ENCODE measurements at places on chromosomes 2 and 18.

DNA sequence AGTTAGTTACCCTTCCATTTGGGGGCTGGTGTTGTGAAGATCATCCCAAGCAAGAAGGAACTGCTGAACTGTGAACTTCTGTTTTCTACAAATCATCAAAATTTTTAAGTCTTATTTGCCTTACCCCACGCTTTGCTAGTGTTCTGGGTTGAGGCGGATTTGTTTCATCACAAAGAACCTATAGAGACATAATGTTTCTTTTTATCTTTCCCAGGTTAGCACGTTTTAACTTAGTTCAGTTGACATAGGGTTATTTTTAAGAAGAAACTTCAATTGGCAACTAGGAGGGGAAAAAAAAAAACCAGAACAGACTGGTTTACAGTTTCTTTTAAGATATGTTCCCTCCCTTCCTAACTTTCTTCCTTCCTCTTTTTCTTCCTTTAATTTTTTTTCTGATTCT is 31.1 kb upstream of the CERS6 start:
- DNase-seq = no peak

GRCh38 chr2:231294116-231294515 is 95.7 kb downstream of the ARMC9 start:
- DNase-seq = no peak

DNA sequence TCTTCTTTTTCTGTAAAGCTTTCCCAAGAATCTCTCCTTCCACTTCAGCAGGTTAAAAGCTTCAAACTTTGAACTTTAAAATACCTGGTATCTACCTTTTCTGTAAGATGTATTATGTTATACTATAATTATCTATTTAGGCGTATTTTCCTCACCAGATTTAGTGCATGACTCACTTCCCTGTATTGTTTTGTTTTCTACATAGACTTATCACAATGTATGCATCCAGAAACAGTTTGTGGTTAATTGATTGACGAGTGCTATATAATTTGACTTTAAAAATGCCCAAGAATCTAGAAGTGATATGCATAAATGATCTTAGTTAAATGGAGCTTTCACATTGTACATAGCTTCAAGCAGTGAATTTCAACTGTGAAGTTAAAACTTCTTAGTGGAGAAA is 473.9 kb upstream of the CDH2 start:
- no peak for DNase-seq

GRCh38 chr2:24830786-24831185 is 37.6 kb downstream of the CENPO start:
- DNase-seq = no peak

GRCh38 chr2:172972005-172972619 is 103.5 kb upstream of the MAP3K20 start:
- DNase-seq = no peak

DNA sequence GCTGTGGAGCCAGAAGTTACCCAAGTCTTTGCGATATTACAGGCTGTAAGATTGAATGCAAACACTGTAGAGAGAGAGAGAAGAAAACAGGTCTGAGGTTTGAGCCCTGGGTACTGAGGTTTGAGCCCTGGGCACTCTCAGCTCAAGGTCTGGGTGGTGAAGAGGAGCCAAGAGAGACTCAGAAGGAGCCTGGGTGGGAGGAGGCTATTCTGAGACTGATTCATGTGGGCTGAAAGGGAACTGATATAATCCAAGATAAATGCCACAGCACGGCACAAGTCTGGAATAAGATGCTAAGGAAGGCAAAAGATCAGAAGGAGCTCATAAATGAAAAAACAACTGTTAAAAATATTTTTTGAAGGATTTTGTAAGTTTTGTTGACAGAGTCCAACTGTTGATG is 407.6 kb upstream of the HS6ST1 start:
- DNase-seq = no peak

DNA sequence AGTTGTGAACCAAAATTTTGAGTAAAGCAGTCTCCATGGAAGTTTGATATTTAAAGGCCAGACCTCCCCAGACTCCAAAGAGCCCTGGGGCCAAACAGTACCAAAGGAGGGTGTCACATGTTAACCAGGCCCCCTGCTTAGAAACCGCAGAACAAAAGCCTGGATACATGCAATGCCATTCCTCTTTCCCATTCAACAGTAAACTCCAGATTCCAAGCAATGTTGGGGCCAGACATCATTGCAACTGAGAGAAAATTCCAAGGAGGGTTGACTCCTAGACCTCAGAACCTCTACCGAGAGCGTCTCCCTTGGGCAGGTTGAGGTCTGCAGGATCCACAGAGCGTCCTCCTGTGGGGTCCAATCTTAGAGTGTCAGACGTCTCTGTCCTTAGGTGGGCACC is 404.4 kb upstream of the SYT4 start:
- DNase-seq = peak; percentile 53

DNA sequence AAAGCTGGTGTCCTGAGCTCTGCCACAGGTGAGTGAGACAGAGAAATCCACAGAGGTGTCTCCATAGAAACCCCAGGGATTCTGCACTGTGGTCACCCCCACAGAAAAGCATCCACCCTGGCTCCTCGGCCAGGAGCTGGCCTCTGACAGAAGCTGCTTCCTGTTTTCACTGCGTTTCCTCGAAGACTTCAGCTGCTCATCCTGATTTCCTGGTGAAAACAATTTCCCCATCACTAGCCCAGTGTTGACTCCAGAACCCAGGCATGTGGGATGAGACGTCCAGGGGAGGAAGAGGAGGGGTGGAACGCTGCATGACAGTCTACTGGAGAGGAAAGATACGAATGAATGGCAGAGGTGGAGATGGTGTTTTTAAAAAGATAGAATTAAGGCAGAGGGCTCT is 60.3 kb upstream of the GPR45 start:
- DNase-seq = no peak

GRCh38 chr18:44979748-44980147 is 299.1 kb downstream of the SETBP1 start:
- DNase-seq = no peak

DNA sequence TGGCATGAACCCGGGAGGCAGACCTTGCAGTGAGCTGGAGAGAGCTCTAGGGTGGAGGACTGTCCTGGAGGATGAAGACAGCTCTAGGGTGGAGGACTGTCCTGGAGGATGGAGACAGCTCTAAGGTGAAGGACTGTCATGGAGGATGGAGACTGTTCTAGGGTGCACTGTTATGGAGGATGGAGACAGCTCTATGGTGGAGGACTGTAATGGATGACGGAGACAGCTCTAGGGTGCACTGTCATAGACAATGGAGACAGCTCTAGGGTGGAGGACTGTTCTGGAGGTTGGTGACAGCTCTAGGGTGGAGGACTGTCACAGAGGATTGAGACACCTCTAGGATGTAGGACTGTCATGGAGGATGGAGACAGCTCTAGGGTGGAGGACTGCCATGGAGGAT is 21.1 kb upstream of the KCNG2 start:
- no peak for DNase-seq

- no peak for DNase-seq
Observed at GRCh38 chr2:121134728-121135127, 150.3 kb downstream of the TFCP2L1 start.

DNA sequence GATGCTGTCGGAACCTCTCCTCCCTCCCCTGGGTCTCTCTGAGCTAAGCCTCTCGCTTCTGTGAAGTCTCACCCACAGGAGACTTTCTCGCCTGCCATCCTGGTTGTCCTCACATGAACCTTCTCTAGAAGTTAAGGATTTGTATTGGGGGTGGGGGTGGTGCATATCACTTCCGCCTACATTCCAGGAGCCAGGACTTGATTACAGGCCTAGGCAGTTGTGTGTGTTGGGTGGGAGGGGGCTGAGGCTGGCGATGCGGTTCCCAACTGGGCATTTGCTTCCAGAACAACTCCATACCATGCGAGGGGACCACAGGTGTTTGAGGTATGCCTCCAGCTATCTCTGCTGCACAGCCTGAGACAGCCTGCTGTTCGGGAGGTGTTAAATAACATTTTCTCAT is 56.8 kb upstream of the MGAT4A start:
- no peak for DNase-seq

- DNase-seq = peak; percentile 88
Observed at GRCh38 chr2:218396688-218397462, 2.8 kb upstream of the CTDSP1 start.

GRCh38 chr2:240405684-240406313 is 29.7 kb upstream of the GPC1 start:
- no peak for DNase-seq

GRCh38 chr2:57981083-57981768 is 65.4 kb upstream of the VRK2 start:
- peak; percentile 88 for DNase-seq

GRCh38 chr2:120568975-120569268 is 166.7 kb upstream of the GLI2 start:
- peak; percentile 50 for DNase-seq

DNA sequence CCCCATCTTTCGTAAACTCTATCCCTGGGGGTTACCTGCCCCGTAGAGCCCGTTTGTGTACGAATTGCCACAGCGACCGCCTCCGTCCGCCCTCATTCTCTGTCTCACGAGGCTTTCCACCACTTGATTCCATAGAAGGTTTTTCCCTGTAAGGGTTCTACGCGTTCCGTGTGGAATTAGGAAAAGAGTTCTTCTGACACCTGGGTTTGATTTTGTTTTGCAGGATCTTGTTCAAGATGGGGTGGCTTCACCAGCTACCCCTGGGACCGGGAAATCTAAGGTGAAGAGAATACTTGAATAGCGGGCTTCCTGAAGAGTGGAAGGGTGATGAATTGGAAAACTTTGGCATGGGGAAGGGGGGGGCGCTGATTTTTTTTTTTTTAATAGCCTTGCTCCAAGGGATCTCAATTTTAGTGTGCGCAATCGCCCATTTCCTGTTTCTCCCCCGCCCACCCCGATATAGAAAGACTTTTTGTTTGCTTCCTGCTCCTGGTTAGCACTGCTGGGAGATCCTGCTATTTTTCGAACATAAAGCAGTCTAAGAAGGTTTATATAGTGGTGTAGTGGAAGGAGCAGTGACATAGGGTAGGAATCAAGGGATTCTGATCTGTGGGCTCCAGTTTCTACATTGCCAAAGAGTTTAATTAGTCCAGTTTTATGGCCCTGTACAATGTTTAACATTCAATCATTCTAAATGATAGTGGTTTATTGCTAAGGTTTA is 564 bp downstream of the GCC2 start:
- DNase-seq = peak; percentile 36

- no peak for DNase-seq
Observed at GRCh38 chr2:151900331-151900730, 72.1 kb upstream of the ARL5A start.

DNA sequence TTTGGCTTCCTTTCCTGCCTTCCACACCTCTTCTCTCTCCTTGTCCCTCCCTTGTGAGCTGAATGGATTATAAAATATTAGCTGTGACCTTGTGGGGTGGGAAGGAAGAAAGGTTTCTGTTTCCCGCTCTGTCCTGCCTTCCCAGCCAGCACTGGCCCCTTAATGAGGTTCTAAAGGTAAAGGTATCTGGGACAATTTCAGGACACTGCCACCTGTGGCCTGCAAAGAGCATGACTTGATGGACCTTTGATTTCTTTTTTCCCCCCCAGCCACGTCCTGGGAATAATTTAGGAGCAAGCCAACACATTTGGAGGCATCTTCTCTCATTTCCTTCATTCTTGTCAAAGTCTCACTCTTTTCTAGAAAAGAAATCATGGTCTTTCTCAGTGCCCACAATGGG is 246.7 kb upstream of the EPAS1 start:
- no peak for DNase-seq

DNA sequence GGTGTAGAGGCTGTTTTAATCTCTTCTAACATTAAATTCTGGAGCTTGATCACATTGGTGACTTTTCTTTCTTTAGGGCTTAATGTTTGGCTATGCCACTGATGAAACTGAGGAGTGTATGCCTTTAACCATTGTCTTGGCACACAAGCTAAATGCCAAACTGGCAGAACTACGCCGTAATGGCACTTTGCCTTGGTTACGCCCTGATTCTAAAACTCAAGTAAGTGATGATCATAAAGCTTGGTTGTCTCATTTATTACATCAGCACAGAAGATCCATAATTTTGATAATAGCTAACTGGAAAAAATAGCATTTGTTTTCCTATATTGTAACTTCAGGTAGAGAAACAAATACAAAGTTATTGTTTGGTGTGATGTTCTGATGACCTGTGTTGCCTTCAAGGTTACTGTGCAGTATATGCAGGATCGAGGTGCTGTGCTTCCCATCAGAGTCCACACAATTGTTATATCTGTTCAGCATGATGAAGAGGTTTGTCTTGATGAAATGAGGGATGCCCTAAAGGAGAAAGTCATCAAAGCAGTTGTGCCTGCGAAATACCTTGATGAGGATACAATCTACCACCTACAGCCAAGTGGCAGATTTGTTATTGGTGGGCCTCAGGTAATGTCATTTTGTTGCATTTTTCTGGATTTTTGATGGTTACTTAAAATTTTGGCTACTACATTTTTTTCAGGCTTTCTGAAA is 2.9 kb downstream of the MAT2A start:
- no peak for DNase-seq

DNA sequence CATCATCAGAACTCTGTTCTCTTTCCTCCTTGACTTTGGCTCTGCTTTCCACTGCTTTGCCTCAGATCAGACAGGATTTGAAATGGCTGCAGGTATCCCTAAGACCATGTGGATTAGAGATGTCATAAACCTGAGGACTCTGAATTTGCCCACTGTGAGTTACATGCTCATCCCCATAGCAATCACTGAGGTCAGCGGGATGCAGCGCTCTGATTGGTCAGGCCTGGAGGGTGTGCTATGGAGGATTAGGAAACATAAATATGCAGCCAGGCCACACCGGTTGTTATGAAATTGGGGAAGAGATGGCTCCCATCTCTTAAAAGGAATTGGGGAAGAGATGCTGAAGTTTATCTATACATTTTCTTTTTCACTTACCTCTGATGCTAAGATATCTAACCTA is 73.7 kb upstream of the DNAJC10 start:
- DNase-seq = peak; percentile 33

DNA sequence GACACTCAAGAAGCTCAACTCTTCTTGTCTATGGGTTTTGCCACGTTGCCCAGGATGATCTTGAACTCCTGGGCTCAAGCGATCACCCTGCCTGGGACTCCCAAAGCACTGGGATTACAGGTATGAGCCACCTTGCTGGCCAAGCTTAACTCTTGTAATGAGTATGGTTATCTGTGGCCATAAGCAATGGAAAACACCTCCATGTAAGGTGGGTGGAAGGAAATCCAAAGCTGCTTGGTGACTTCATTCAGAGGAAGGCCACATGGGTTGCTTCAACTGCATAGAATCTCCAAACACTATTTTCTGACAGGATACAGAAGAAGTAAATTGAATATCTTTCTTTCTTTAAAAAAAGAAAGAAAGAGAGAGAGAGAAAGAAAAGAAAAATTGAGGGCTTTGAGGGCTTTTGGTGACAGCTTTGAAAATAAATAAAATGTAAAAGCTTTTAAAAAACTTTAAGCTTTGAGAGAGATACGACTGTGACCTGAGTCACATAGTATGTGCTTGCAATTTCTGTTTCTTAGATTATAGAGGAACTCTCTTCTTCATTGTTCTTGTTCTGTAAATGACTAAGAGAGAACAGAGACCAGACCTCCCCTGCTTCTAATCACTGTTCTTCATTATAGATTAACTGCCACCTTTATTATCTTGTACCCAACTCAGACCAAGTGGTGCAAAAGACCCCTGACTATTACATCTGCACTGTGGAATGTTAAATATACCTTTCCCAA is 123.1 kb upstream of the NDUFV2 start:
- DNase-seq = no peak

Data from fibroblast of skin of back (primary cell).